Glutamatergic neuron (in vitro differentiated cells): ENCODE measurements at places on chromosomes 1 and 21. TPM values are rescaled to one million over a fixed set of nuclear protein-coding genes. Genes with fewer than 3 reads are reported as not detected.

The CSF3R gene
- total RNA-seq, result not detected

DNA sequence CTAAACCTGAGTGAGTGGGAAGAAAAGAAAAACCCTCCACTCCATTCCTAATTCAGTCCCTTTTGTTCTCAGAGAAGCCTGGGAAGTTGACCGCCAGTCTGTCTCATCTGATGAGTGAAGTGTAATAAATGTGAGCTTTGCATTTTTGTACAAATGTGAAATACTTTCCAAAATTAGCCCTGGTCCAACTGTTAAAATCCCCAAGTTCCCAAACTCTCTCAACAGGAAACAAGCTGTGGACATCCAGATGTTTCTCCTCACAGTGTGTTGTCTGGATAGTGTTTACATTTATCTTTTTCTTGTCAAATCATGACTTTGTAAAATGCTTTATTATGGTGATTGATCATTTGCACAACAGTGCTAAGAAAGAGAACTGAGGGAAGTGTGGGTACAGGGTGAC, 145.1 kb downstream of the TM2D1 start:
- no peak for DNase-seq

GRCh38 chr1:227723474-227723873, 11.6 kb downstream of the JMJD4 start:
- DNase-seq, result no peak

The PRMT6 gene
- total RNA-seq, result 16.8 TPM

The IQGAP3 gene
- total RNA-seq, result 6.1 TPM

DNA sequence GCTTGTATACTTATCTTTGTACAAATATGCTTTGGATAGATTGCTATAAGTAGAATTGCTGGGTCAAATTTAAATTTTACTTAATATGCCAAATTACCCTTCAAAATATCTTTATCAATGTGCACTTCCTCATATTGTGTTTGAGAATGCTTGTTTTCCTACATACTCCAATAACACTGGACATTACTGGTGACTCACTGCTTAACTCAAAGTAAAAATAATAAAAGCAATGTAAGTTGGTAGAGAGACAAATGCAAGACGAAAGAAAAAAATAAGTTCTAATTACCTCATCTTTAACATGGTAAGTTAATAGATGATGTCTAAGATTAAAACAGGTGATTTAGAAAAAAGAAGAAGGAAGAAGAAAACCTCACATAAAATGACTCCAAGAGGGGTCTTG, 7.9 kb upstream of the SH3GLB1 start:
- DNase-seq, result no peak
